Stimulated activated CD4-positive, alpha-beta T cell treated with anti-CD3 and anti-CD28 coated beads, Interleukin-1b, Interleukin-23, amount 100 ng/mL, for 1 hour (primary cell): ENCODE measurements at places on chromosomes 7 and 10.

GRCh38 chr10:107031931-107032699 lies 132.4 kb downstream of the SORCS1 start:
- DNase-seq, result no peak

GRCh38 chr10:91360461-91360860 lies 49.7 kb upstream of the HECTD2 start:
- DNase-seq, result no peak

DNA sequence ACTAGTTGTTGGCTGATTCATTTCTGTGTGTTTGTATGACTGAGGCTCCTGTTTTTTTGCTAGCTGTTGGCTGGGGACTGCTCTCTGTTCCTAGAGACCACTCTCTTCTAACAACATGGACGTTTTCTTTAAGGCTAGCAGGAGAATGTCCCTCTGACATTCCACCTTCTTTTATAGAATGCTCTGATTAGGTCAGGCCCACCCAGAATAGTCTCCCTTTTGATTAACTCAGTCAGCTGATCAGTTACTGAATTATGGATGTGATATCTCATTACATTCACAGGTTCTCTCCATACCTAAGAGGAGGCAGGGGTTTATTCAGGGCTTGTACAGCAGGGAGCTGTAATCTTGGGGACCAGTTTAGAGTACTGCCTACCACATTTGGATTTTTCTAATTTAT lies 175.6 kb upstream of the RHOBTB1 start:
- DNase-seq, result no peak

GRCh38 chr10:15267496-15267895 lies 99.0 kb upstream of the NMT2 start:
- DNase-seq, result no peak

GRCh38 chr10:61903221-61903927 lies 1.9 kb downstream of the ARID5B start:
- DNase-seq, result peak; percentile 29

DNA sequence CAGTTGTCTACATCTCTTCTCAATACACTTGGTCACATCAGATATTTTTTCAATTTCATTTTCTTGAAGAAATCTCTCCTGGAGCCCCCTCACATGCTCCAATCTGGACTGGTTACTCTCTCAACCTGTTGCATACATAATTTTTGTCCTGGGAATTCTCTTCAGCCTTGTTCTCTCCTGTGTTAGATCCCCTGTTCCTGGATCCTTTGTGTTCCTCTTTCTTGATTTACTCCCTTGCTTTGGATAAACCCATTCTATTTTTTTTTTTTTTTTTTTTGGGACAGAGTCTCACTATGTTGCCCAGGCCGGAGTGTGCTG lies 45.6 kb downstream of the SCD start:
- no peak for DNase-seq

DNA sequence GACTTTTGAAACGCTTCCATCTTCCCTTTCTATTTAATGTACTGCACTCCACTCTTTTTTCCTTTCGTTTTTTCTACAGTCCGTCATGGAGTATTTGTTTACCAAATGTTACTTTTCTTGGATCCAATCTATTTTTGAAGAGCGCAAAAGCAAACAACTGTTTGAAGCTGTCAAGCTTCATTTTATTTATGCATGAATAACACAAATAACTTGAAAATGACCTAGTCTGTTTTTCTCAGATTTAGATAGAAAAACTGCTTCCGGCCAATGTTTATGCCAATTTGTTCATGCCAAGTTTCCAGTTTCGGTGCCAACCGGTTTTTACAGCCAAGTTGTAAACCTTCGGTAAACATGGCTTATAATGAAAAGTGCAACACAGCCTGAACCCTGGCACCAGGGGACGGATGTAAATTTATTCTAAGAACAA lies 150.9 kb upstream of the KLF6 start:
- no peak for DNase-seq

DNA sequence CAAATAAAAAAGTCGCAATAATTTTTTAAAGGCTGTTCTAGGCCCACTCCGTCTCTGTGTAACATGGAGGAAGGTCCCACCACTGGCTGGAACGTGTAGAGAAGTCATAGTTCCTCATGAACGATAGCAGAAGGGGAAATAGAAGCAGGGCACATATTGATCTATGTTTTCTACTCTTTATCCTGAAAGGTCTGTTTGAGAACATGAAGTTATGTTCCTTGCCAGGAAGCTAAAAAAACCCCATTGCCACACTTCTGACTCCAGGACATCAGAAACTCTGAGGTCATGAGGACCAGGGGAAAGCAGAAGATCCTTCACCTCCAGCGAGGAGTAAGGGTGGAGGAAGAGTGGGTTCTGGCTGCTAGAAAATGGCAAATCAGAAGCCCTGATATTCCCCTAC lies 10.8 kb downstream of the ANKRD22 start:
- no peak for DNase-seq

GRCh38 chr7:41698726-41699125 lies 4.2 kb downstream of the INHBA start:
- DNase-seq, result no peak

- no peak for DNase-seq
Measured at GRCh38 chr10:17023386-17024298, 106.0 kb downstream of the CUBN start.

DNA sequence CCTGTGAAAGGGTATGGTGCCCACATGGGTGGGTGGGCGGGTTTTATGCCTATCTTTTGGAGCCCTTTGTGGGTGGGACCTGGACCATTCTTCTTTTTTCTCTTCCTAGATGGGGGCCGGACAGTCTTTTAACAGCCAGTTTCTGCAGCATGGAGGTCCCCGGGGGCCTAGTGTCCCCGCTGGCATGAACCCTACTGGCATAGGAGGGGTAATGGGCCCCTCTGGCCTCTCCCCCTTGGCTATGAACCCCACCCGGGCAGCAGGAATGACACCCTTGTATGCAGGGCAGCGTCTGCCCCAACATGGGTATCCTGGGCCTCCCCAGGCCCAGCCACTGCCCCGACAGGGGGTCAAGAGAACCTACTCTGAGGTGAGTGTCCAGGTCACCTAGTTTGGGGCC lies 9.1 kb downstream of the ZMIZ2 start:
- no peak for DNase-seq

- no peak for DNase-seq
Measured at GRCh38 chr7:123665896-123666295, 10.2 kb downstream of the LMOD2 start.

DNA sequence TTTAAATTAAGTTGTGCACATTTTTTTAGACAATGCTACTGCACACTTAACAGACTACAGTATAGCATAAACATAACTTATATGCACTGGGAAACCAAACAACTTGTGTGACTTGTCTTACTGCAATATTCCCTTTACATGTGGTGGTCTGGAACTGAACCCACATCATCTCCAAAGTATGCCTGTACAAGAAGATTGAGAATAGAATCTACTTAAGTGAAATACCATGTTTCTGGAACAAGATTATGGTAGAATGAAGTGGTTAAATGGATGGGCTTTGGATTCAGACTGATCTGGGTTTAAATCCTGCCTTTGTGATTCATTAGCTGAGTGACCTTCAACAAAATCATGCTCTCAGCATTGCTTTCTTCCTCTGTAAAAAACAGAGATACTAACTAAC lies 30.7 kb downstream of the CUL2 start:
- no peak for DNase-seq

DNA sequence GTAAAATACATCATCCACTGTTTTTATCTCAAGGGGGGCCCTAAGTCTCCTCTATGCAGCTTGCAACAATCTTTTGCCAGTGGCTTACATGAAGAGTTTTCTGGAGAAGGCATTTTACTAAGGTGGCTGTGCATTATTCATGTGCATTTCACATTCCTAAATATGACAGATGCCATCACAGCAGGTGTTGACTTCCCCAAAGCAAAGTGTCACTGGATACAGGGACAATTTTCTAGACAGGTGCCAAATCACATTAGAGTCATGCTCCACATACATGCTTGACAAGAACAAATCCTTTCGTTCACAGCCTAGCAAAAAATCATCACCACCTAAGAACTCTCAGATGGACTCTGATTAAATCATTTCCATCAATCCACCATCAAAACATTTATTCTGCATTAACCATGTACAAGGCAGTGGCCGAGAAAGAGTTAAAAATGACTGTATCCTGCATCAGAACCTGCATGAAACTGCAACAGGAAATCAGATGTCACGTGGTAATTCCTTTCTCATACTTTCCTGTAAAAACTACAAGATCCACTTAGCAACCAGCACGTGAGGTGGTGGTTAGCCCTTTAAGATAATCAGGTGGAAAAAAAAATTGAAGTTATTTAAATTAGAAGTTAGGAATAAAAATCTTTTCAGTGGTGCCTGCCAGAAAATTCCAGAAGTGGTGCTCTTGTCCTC lies 88.2 kb upstream of the AFAP1L2 start:
- DNase-seq, result no peak

- DNase-seq, result no peak
Measured at GRCh38 chr10:42111661-42112330, 526.6 kb downstream of the ZNF33B start.

DNA sequence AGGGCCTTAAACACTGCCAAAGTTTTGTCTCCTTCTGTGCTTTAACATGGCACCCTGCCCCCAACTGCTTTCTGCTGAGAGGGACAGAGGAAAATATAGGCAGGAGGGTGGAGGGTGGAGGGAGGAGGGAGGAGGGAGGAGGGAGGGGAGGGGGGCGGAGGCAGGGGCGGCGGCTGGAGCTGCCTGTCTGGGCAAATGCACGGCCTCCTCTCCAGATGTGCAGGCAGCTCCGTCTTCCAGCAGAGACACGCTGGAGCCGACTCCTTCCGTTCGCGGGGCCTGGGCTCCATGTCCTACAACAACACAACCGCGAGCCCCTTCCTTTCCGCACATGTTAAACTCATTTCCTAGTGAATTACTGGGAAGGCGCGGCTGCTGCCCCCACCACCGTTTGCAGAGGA lies 14.2 kb downstream of the EBF3 start:
- DNase-seq, result no peak

- no peak for DNase-seq
Measured at GRCh38 chr10:97549587-97550322, 22.8 kb upstream of the ANKRD2 start.

DNA sequence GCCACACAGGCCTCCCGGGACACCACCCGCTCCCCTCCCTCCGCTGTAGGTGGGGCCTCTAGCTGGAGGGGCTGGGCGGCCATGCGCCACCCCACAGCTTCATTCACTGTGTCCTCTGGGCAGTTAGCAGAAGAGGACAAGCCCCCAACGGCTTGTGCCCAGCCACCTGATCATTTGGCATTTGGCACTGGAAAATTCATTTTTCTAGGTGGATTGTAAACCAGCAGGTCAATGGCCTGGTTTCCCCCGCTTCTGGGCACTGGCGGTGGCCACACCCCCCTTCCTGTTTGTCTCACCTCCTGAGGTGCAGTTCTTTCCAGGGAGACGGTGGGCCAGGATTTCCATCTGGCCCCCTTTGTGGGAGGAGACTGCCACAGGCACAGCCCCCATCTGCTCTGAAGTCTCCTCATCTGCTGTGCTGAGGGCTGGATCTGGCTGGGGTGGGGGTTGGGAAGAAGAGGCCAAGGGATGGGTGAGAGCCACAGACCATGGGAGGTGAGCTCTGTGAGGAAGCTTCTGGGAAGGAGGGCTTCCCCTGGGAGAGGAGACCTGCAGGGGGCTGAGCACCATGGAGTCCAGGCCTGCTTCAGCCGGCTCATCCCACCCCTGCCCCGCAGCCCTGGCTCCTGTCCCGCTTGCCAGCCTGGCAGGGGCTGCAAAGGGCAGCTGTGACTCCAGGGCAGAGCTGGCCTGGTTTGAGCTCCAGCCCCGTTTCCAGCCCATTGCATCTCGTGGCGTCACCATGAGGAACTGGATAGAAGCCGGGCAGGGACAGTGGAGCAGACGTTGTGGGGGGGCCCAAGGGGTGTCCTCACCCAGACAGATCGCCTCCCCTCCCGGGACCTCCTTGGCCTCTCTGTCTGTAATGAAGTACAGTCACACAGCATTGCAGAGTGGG lies 40.1 kb upstream of the SLC29A3 start:
- no peak for DNase-seq

DNA sequence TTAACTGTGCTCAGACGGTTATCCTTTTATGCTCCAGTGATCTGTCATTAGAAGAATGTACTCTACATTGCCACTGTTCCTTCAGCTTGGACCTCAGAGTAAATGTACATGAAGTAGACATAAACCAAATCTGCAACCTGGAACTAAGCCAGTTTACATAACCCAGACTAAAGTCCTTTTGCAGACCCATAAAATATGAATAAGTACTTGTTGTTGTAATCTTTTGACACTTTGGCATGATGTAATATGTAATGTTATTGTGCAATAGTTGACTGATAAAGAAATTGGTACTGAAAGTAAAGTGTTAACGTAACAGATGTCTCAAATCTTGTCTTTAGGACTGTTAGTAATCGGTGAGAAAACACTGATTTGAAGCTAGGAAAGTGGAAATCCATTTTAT lies 115.8 kb upstream of the SORCS1 start:
- no peak for DNase-seq

- DNase-seq, result no peak
Measured at GRCh38 chr10:11409357-11409756, 202.1 kb downstream of the USP6NL start.

- no peak for DNase-seq
Measured at GRCh38 chr7:108114117-108114841, 15.9 kb downstream of the LAMB4 start.

- DNase-seq, result no peak
Measured at GRCh38 chr10:62302760-62303159, 34.1 kb upstream of the RTKN2 start.

DNA sequence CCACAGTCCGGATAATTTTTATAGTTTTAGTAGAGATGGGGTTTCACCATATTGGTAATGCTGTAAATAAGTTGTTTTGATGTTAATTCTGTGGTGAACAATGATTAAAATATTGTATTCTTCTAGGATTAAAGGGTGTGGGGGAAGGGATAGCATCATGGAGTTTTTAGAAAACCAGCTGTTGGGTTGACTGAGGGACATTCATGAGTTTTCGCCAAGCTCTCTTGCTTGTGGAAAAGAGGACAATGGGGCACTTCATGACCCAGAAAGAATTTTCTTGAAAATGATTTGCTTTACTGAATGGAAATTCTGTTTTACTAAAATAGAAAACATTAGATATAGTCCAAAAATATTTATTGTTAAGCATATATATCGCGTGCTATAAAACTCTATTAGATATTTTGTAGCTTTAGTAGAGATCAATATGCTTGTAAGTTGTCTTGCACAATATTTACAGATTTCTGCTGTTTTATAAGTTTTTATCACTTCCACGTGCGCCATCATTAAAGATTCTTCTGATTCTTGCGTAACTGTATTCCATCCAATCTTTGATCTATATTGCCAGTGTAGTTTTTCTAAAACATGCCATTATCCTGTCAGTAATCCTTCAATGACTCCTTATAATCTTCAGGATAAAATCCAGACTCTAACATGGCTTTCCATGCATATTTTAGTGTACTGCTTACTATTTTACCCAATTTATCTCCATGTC lies 41.8 kb downstream of the LCOR start:
- no peak for DNase-seq
